ENCODE measurements at places on chromosomes 1 and 21. TPM values are rescaled to one million over a fixed set of nuclear protein-coding genes. Genes with fewer than 3 reads are reported as not detected.

Gene APOBEC4
- not detected for total RNA-seq

Gene LRRC39
- total RNA-seq: 0.22 TPM

Gene FCER1A
- not detected for total RNA-seq

Gene CDA
- total RNA-seq: not detected

Gene NBPF10
- total RNA-seq: 3.3 TPM

Gene C1orf141
- not detected for total RNA-seq

Gene VWA5B1
- not detected for total RNA-seq

Gene MMP23B
- total RNA-seq: 40.7 TPM

Gene BSND
- total RNA-seq: not detected

Gene CFHR5
- total RNA-seq: not detected

Gene RNF187
- total RNA-seq: 129 TPM

Gene ZNF695
- total RNA-seq: 1.5 TPM

- DNase-seq: peak; percentile 52
These were observed 70.8 kb downstream of the JAK1 start for GRCh38 chr1:64895500-64895899.

DNA sequence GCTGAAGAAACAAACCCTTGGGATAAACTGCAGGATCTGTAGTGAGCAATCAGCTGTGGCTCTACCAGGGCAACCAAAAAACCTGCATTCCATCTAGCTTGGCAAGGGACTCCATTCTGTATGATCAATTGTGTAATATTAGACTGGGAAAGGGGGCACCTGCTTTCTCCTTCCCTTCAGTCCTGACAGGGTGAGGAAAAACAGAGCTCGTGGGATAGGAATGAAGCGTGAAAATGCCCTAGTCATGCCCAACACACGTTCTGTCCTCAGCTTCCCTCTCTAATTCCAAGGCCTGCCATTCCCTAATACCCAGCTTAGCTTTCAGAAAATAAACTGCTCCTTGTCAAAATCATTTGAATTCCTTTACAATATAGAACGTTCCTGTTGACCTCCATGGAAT, 442.3 kb downstream of the PLPP3 start:
- DNase-seq: no peak

- DNase-seq: peak; percentile 99
These were observed 84.2 kb downstream of the SH3GLB1 start for GRCh38 chr1:86788300-86789206.

DNA sequence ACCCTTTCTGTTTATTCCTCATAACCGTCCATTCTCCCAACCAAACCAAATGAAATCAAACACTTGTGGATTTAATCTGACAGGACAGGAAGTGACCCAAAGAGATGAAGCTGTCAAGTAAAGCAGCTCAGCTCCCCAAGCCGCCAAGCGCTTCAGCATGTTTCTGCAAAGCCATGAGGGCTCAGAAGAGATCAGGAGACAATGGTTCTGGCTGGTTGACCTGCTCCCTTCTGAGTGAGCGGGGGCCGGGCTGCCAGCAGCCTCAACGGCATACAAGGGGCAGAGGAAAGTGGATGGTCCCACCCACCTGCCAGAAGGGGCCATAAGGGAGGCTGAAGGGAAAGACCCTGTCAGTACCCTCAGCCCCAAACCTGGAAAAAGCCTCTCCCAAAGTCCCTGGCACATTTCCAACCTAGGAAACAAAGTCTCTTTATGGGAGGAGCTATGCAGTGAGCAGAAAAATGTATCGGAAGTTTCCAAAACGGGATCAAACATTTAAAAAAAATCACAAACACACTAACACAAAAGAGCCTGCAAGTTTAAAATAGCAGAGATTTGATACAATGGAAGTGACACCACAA, 45.4 kb downstream of the SLC45A1 start:
- no peak for DNase-seq

GRCh38 chr1:18091660-18092446, 15.7 kb upstream of the IGSF21 start:
- DNase-seq: peak; percentile 74

DNA sequence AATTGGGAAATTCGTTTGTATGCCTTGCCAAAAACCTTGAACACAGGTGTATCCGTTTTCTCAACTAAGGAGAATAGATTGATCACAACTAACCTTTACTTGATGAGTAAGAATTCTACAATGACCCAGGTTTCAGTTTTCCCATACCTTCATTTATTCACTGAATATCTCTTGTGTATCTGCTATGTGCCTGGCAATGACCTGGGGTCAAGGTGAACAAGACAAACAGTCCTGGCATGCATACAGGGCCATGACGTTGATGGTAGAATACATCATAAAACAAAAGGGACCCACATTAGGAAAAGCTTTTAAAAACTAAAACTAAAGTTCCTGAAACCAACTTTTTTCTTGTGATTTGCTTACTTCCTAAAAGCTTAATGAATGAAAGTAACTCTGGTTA, 32.1 kb upstream of the EXOSC10 start:
- DNase-seq: no peak

DNA sequence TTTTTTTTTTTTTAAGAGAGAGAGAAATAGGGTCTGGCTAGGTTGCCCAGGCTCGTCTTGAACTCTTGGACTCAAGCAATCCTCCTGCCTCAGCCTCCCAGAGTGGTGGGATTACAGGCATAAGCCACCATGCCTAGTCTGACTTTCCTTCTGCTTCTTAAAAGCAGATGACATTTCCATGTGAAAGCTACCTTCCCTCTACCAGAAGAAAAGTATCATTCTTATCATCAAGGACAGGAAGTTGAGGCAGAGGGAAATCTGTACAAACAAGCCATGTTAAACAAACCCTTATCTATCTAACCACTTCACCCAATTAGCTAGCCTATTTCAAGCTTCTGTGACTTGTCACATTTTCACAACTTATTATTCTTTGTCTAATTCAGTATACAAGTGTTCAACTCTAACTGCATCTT, 54.8 kb downstream of the SAMSN1 start:
- no peak for DNase-seq

DNA sequence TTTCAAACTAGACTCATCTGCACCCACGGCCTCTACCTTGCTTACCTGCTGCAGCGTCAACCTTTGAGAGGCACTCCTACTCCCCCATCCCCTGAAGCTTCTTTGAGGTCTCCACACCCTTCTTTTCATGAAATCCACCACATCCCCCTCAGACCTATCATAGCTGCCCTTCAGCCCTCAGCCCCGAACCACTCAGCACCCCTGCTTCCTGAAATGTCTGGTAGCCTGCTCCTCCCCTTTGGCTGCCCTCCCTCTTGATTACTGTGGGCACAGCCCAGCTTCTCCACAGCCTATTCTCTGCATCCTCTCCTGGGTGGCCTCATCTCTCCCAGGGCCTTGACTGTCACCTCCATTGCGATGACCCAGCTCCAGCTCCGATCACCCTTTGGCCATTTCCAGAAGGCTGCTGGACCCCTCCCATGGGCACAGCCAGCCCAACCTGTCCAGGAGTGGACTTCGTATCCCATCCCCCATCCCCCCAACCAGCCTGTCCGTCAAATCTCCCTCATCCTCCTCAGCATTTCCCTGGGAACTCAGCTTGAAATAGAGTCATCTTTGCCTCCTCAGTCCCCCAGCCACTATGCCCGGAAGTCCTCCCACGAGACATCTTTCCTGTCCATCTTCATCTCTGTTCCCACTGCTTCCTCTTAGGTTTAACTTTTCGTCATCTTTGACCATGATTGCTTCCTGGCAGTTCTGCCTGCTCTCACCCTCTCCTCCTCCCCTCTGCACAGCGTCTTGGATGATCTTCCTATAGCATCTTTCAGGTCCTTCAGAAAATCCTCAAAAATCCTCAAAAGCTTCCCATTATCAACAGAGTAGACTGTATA, 6.1 kb upstream of the ADORA1 start:
- DNase-seq: no peak

- peak; percentile 47 for DNase-seq
These were observed 43.6 kb upstream of the WNT2B start for GRCh38 chr1:112465122-112465521.

- DNase-seq: peak; percentile 44
These were observed 29.9 kb upstream of the RPTN start for GRCh38 chr1:152188673-152189591.

DNA sequence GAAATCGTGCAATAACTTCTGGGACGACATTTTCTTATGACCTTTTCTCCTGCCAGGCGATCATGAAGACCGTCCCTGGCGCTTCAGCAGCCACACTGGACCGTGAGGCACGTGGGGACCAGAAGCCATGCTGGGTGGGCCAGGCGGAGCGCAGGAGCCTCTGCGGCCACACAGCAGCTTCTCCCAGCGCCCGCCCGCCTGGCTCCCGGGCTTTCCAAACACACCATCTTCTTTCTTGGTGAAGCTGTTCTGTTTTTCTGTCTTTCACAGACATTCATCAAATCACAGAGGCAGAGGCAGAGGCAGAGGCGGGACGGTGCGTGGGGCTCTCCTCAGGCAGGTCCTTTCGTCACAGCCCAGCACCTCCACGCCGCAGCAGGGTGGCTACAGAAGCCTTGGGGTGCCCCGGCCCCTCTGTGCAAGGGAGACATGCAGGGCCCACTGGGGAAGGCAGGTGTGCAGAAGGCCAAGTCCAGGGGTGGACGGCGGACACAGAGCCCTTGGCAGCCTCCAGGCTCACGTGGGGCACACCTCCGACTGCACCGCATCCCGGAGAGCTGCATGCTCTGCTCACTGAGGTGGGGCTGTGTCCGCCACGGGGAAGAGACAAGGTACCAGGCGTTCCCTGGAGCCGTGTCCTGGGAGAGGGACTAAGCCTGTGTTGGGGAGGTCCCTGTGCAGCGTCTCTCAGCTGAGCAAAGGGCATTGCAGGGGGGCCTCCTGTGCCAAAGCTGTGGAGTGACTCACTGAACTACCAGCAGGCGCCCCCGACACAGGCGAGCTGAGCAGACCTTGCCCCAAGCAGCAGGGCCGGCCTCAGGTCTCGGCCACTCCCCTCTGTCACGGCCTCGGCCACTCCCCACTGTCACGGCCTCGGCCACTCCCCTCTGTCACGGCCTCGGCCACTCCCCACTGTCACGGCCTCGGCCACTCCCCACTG, 2.6 kb upstream of the TMEM240 start:
- no peak for DNase-seq

DNA sequence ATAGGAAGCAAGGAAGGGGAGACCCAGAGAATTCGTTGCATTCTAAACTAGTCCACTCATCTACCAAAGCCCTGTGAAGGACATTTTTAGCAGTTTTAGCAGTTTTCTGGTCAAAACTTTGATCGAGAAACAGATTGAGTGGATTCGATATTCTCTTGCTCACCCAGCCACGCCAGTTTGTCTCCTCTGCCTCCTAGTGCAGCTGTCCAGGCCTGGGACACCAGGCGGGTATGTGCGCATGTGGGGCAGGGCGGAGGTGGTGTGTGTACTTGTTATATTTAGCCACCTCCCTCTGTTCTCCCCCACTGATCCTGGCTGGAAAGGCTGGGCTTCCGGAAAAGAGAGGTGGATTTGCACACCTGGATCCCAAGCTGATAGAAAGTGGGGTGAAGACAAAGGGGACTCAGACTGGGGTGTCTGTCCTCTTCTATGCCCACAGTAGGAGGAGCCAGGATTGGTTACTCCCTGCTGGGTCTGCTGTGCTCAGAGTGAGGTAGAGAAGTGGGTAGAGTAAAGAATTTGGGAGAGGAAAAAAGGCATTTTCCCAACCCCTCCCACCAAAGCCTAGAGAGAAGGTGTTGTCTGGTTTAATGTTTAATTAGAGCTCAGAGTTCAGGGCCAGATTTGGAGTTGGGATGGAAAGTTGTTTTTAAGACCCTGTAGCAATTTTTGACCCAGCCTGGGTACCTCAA, 3.8 kb downstream of the LMNA start:
- DNase-seq: no peak

DNA sequence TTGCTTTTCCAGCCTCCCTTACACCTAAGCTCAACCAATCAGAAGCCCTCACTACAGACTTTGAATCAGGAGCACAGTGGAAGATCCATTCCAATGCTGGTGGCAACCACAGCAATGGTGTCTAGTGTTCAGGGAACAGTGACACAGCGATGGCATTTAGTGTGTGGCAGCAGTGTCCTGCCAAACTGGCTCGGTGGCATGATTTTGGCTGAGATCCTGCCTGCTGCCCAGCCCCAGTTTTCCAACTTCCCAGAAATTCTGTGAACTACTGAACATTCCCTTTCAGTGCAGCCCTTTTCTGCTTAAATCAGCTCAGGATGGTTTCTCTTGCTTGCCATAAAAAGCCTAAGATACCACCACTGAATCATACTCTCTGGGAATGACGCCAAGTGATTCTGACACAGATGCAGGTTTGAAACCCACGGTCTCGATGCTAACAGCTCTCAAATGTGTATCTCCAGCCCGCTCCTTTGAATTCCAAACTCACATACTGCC, 8.8 kb downstream of the ASAP3 start:
- peak; percentile 95 for DNase-seq

DNA sequence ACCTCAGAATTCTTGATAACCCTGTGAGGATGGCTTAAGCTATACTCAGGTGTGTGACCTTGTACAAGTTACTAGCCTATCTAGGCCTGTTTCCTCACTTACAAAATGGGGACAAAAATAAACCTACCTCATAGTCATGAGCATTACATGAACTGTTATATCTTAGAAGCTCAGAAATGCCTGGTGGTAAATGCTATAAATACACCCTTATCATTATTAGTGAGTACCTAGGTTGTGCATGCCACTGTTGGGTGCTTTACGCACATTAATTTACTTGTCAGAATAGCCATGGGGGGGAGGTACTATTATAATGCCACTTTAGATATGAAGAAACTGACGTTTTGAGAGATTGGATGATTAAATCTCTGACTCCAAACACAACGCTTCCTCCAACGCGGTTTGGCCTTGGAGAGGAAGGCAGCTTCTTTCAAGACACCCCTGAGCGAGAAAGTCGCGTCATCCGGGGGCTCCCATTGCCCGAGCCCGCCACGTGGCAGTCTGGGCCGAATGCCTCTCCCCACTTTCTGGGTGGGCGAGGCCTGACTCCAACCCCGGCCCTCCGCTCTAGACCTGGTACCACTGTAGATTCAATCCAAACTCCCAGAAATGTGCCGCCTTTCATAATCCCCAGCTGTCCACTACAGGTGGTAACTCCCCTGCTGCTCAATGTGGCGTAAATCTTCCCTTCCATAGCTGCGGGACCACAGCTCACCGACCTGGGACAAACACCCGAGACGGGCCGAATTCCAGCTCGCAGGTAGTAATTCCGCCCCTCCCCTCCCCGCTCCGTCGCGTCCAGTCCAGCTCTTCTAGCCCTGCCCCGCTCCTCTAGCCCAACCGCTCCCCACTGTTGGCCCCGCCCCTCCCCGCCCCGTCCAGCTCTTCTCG, 771 bp upstream of the RAD54L start:
- DNase-seq: peak; percentile 54

GRCh38 chr1:98992844-98993243, 11.8 kb downstream of the PLPPR5 start:
- DNase-seq: no peak

- peak; percentile 78 for DNase-seq
These were observed 17.6 kb upstream of the IFI6 start for GRCh38 chr1:27689423-27690173.

DNA sequence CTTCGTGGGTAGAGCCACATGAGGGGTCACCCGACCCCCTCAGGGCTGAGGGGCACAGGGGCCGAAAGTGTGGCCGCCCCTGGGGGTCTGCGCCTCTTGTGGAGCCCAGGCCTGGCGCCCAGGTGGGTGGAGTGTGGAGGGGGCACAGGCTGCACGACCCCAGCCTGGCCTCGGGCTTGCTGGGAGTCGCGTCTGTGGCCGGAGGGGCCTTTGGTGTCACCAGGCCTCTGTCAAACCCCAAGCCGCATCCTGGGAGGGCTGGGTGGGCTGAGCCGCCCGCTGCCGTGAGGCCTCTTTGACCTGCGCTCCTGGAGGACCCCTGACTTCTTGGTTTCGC, 60.7 kb downstream of the FAAP20 start:
- DNase-seq: no peak
